ENCODE measurements at places on chromosomes 3 and 15.

GRCh38 chr3:9746330-9746729, 3.4 kb upstream of the OGG1 start:
- DNase-seq = no peak

- no peak for DNase-seq
Measured at GRCh38 chr3:154242766-154243165, 81.5 kb downstream of the DHX36 start.

DNA sequence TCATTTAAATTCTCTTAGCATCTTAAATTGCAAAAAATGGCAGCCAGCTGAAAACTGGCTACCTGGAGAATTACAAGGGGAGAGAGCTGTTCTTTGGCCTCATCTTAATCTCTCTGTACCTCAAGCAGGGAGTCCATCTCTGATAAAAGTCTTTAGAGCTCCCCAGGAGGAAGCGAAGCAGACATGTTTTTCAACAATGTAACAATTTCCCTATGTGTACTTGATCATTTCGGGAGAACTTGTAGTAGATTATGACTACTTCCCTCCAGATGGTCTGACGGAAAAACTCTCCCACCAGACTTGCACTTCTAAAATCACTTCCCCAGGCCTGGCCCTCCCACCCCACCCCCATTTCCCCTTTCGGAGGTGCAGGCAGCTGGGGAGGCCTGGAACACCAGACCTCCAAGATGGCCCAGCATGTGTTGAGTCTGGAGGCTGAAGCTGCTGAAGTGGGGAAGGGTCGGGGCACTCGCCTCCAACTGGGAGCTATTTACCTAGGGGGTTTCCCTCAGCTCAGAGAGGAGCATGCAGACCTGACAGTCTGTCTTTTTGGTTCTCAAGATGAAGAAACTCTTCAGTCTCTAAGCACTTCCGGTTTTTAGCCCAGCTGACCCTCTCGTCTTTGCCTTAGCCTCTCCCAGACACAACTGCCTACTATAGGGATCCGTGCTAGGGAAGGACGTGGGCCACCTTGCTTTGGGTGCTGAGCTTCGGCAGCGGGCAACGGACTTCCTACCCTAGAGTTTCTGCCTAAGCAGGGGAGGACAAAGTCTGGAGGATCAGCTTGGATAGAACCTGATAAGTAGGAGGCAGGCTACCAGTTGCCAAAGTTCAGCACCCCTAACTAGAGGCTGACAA, 164.0 kb upstream of the TBL1XR1 start:
- DNase-seq = no peak

- DNase-seq = no peak
Measured at GRCh38 chr3:133037436-133037835, 755 bp upstream of the TMEM108 start.

- no peak for DNase-seq
Measured at GRCh38 chr15:40048211-40048792, 9.3 kb upstream of the SRP14 start.

DNA sequence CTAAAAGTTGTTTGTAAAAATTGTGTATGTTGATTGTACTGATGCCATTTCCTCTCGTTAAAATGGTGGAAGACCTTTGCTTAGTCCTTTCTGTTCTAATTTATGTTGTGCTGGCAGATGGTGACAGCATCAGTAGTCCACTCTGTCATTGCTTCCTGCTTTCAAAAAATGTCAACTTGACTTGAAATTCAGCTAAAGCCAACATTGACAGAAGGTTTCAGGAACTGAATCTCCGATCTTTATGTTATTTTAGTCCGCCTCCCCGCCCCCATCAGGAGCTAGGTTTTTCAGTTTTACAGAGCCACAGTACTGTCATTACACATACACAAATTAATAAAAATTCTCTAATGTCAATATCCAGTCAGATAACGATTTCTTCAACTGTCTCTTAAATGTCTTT, 1.5 kb downstream of the CEP63 start:
- no peak for DNase-seq

DNA sequence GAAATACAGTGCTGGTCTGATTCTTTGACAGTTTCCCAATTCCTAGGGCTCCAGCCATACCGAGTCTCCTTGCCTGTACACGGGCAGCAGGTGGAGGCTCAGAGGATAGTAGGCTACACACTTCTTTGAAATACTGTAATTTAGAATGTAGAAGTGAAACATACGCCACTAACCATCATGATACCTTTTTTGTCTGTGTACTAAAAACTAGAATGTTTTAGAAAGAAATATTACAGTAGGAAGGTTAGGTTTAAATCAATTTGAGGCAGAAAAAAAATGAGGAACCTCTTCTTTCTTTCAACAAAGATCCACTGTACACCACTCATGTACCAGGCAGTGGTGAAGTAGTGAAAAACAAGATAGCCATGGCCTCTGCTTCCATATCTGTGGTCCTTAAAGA, 354.7 kb downstream of the MCTP2 start:
- no peak for DNase-seq
